T-helper 1 cell treated with Interleukin-12 subunit alpha and Interleukin-12 subunit beta and Interleukin-4 antibody, amounts not matched to agents 30 ng/mL and 1 ng/mL, for 36 hours (primary cell): ENCODE measurements at places on chromosomes 5 and 9. TPM values are rescaled to one million over a fixed set of nuclear protein-coding genes. Genes with fewer than 3 reads are reported as not detected.

Gene LHX6
- not detected in 2 replicates for total RNA-seq

Gene RHOBTB3
- 0.37 and 0.54 TPM in 2 replicates for total RNA-seq

Gene MYO10
- not detected in 2 replicates for total RNA-seq

Gene PCDHB5
- total RNA-seq = not detected in 2 replicates

Gene SIT1
- total RNA-seq = 218 and 222 TPM in 2 replicates

Gene NFIB
- total RNA-seq = 0.05 TPM in 1 of 2 replicates, not detected in the other

Gene RNF183
- total RNA-seq = 0.34 TPM in 1 of 2 replicates, not detected in the other

Gene PCDHB12
- total RNA-seq = not detected in 2 replicates

Gene LHX3
- total RNA-seq = not detected in 2 replicates
